Hematopoietic multipotent progenitor cell (in vitro differentiated cells): ENCODE measurements at places on chromosomes 3 and 15. TPM values are rescaled to one million over a fixed set of nuclear protein-coding genes. Genes with fewer than 3 reads are reported as not detected.
A peak's percentile ranks its signal among the peaks of the same experiment; 100 is the strongest.

GRCh38 chr3:81554388-81554787, 207.1 kb downstream of the GBE1 start:
- peak; percentile 61 for DNase-seq

DNA sequence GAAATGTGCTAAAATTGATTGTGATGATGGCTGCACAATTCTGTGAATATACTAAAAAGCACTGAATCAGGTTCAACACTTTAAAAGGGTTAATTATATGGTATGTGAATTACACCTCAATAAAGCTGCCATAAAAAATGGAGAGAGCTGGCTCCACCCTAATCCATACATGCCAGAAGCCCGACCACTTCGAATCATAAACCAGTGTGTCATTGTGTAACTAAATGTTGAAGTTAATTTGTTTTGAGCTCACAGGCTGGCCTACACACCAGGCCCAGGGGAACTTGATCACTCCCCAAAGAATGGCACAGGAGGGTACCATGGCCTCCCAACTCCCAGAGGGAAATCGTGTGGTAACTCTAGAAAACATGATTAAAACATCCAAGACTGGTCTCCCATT, 14.0 kb downstream of the PLCD1 start:
- DNase-seq, result no peak

Gene BMF
- total RNA-seq, result 25.3 TPM

Gene SCG5
- 0.27 TPM for total RNA-seq

Gene SHQ1
- 12.7 TPM for total RNA-seq

- no peak for DNase-seq
Observed at GRCh38 chr3:69251078-69251805, 128.8 kb upstream of the LMOD3 start.
